Fibroblast of skin of left quadriceps (primary cell): ENCODE measurements at places on chromosomes 1 and 21.

DNA sequence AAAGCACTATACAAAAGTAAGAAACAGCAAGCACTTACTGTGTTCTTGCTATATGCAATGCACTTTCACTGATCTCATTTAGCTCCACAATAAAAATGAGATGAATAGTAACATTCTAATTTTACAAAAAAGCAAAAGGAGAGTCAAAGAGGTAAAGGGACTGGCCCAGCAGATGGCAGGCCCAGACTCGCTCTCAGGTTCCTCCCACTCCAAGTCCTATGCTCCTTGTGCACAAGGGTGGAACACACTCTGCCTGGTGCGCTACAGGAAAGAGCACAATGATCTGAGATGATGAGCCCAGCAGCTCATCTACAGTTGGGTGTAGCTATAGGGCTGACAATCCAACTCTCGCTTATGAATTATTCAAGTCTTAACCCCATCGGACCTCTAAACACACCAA lies 94.1 kb upstream of the LYST start:
- no peak for DNase-seq

- no peak for DNase-seq
These were observed 10.4 kb upstream of the PPT1 start for GRCh38 chr1:40107290-40107959.

DNA sequence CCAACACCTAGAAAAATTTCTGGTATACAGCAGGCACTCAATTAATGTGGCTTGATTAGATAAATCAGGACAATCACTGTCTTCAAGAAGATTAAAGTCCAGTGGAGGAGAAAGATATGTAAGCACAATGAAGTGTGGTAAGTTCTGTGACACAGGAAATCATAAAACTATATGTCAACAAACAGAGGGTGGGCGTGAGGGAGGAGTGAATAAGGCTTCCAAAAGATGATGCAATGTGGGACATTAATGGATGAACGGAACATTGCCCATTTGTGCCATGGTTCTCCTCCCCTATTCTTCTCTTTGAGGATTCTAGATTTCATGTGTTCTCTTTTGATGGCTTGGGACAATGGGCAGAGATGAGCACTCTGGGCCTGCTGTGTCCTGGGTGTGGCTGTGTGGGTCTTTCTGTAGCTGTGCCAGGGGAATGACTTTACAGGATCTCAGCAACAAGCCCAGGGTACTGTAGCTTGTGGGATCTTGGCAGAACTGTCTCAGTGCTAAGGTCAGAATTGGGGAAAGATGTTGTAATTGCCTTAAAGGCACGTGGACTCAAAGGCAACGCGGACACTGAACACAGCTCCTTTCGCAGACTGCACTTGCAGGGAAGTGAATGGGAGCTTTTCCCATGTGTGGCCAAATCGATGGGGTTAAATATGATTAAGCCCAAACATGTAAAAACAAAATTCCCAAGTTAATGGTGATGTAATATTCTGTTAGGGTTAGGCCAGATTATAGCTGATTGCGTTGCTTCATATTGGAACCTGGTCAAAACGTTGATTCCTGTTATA lies 366.9 kb downstream of the TGFB2 start:
- no peak for DNase-seq

DNA sequence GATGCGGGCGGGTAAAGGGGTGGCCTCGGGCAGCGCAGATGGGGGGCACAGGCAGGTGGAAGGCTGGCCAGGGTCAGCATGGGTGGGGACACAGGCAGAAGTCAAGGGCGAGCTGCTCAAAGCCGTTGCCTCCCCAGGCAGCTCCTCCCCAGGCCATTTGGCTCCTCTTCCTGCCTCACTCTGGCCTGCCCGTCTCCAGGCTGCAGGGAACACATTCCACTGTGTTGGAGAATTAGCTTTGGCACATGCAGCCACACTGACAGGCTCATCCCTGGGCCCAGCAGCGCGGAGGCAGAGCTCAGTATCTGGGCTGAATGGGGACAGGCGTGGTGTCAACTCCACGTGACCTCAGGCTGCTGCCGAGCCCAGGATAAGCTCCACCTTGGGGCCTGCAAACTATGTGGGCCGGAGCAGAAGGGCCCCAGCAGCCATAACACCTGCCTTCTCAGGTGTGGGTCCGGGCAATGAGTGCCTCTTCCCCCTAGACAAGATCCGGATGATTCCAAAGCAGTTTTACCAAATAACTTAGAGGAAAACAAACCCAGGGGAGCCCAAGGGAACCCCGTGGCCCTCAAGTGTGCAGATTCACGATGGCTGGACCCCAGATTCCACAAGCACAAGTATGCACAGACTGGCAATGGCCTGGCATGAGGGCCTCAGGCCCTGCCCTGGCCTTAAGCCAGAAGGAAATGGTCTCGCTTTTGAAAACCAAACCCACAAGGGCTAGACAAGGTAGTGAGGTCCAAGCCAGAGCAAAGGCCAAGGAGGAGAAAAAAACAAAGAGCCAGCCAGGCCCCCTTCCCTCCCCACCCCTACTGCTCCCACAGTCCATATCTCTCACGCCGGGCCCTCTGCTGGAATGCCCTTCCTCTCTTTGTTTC lies 40.2 kb downstream of the HSPG2 start:
- no peak for DNase-seq

GRCh38 chr21:21085206-21085605 lies 87.0 kb downstream of the NCAM2 start:
- DNase-seq, result no peak

GRCh38 chr1:187032982-187033692 lies 204.4 kb downstream of the PLA2G4A start:
- no peak for DNase-seq

- no peak for DNase-seq
These were observed 154.9 kb downstream of the RERE start for GRCh38 chr1:8662380-8663072.

- no peak for DNase-seq
These were observed 8.6 kb downstream of the PODN start for GRCh38 chr1:53070621-53071020.

DNA sequence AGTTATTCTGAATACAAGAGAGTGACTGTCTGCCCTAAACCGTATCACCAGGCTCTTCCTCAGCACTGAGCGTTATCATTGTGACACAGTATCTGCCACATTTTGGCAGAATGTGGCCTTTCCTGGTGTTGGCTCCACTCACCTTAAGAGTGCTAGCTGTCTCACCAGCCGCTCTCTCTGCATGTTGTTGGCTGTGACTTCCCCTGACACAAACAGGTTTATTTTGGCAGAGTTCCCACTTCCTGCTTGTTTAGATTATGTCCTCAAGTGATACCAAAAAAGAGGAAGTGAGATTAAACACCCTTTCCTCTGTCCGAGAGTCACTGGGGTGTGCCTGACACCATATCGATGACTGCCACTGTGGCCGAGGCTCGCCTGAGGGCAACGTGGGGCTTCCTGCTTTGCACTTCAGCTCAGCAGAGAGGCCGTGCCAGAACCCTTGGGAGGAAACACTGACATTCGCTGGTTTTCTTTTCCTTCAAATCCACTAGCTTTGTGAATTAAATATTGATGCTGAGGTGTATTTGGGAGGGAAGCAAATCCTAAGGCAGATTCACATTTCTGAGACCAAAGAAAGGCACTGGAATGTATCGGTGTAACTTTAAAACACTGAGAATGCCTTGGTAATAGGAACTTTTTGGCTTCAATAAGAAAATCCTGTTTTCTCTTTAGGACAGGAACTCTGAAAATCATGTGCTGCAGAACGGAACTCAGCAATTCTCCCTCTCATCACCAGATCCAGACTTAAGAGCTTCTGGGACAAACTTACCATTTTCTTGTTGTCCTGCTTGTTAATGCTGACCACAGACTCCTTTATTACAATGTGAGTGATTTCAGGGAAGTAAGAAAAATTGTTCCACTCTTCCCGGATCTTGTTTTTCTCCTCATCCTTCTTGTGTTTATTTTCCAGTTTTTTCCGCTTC lies 102.1 kb downstream of the JAK1 start:
- no peak for DNase-seq

DNA sequence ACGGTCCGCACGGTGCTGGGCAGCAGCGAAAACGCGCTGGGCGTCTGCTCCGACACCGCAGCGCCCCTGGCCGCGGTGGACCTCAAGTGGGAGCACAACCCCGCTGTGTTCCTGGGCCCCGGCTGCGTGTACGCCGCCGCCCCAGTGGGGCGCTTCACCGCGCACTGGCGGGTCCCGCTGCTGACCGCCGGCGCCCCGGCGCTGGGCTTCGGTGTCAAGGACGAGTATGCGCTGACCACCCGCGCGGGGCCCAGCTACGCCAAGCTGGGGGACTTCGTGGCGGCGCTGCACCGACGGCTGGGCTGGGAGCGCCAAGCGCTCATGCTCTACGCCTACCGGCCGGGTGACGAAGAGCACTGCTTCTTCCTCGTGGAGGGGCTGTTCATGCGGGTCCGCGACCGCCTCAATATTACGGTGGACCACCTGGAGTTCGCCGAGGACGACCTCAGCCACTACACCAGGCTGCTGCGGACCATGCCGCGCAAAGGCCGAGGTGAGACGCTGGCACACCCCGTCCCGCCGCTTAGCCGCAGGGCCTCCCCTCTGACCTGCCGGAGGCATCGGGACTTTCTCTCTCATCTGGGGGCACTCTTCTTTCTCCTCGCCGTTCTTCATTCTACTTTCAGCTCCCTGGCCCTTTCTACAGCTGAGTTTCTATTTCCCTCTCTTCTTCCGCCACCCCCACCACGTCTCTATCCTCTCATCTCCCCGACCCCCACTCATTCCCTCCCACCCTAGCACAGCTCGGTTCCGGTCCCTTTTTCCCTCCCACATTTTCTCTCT lies 1.0 kb downstream of the NPR1 start:
- DNase-seq, result no peak

DNA sequence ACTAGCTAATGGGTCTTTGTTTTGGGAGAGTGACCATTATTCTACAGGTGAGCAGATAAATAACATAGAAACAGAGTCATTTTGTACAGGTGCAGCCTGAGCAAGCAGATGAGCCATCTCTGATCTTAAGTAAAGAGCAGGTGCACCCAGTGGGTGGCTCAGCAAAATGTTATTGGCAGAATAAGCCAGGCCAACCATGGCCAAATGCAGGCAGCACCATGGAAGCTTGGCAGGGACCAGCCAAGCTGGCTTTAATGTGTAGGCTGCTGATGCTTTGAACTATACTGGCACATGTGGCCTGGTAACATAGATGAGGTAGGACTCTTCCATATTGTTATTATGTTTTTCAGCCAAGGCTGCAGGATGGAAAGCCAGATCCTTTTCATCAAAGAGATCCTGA lies 553.3 kb upstream of the ZRANB2 start:
- DNase-seq, result no peak

- no peak for DNase-seq
These were observed 33.2 kb downstream of the CAMSAP2 start for GRCh38 chr1:200771625-200772555.

- no peak for DNase-seq
These were observed 14.2 kb downstream of the WASF2 start for GRCh38 chr1:27475720-27476119.

DNA sequence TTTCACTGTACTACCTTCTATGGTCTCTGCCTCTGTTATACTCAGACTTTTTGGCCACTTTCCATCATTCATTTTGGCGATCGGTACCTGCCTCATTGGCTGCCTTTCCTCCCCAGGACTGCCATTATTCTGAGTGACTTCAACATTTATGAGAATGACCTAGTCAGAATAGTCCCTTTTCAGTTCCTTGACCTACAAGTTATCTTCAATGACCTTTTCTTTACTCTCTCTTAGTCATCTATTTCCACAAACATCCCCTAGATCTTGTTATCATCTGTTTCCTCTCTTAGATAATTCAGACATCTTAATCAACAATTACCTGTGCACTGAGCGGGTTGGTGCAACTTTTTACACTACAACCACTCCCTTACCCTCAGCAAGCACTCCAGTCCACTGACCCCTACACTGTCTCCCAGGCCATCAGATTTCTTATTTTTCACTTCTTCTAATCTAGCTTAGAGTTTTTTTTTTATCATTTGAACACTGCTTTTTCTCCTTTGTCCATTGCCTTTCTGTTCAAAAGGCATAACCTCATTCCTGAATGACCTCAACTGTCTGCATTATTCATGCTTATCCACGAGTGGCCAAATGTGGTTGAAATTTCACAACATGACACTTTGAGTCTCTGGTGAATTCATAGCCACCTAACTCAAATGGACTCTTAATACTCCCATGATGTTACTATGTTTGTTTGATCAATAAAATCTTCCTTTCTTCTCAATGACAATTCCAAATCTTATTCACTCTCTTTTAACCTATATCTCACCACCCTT lies 112.7 kb downstream of the HMCN1 start:
- no peak for DNase-seq

DNA sequence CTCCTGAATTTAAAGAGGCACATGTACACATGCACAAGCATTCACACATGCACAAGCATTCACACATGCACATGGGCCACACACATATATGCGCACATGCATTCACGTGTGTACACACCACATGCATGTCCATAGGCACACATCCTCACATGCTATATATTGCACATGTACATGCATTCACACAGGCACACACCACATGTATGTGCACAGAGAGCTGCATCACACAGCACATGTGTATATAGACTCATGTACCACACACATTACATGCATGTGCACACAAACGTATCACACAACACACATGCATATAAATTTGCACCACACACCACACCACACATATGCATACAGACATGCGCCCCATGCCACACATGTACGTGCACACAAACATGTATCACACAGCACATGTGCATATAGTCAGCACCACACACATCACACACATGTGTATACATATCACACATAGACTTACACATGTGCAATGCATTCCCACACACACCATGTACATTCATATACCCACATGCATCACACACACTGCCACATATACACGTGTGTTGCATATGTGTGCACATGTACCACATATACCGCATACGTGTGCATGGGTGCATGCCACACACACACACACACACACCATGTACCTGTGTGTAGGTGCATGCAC lies 54.6 kb upstream of the COL18A1 start:
- no peak for DNase-seq

GRCh38 chr1:236089046-236089773 lies 24.3 kb upstream of the NID1 start:
- DNase-seq, result no peak

- DNase-seq, result no peak
These were observed 18.6 kb upstream of the C1orf105 start for GRCh38 chr1:172401892-172402291.

DNA sequence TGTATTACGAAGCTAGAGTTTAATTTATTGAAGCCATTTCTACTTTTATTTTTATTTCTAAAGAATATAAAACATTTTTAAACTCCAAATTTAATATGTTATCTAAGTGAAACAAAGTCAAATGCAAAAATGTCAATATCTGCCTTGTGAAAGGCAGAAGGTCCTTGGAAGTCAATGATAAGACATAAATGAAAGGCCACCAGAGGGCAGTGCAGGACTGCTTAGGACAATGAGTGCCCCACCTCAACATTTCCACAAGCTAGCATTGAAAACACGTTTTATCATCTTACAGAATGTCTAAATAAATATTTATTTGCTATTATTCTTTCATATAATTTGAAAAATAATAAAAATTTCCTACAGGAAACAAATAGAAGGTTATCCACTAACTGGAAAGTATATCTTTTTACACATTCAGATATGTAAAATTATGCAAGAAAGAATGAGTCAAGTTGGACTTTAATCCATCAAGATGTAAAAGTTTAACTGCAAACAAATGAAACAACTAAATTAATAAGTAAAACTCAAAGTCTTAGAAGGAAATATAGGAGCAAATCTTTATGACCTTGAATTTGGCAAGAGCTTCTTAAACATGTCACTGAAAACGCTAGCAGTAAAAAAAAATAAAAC lies 140.1 kb upstream of the FMN2 start:
- DNase-seq, result peak; percentile 36
